Cortex of kidney (tissue), 1 donor: ENCODE measurements at places on chromosomes 2 and 18.

DNA sequence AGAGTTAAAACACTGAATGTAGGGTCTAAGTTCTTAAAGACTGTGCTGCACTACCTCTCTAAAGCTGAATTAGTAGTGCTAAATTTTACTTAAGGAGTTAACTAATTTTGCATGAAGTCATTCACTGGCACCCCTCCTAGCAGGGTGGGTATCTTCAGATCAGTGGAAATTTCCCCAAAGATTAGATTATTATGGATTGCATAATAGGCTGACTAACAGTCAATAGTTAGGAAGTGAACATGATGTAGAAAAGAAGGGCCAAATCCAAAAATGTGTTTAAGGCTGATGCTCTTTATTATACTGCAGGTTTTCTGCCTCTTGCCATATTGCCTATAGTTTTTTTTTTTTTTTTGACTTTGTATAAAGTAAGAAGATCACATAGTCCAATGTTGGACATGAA, 5.2 kb downstream of the ZNF638 start:
- DNase-seq: no peak

- no peak for DNase-seq
Observed at GRCh38 chr2:46967990-46968647, 52.5 kb upstream of the MCFD2 start.

GRCh38 chr2:75284345-75284744, 85.0 kb upstream of the TACR1 start:
- no peak for DNase-seq

GRCh38 chr2:218964041-218964771, 4.7 kb downstream of the CDK5R2 start:
- no peak for DNase-seq

GRCh38 chr2:145380436-145381017, 860.6 kb upstream of the ZEB2 start:
- DNase-seq: no peak

DNA sequence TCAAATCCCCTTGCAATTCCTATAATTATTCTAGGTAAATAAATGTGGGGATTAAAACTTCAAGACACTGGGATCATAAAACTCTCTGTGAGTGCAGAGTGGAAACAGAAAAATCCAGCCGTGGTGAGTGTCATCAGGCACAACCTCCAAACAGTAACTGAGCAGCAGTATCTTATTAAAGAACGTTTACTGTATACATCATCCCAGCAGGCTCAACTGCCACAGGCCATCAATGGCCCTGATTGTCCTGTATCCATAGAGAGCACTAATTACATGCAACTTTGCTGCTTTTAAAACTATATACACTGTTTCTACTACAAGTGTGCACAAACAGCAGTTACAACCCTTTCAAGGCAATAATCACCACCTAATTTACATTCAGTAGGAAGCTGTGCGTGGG, 23.9 kb downstream of the GAREM1 start:
- DNase-seq: no peak

DNA sequence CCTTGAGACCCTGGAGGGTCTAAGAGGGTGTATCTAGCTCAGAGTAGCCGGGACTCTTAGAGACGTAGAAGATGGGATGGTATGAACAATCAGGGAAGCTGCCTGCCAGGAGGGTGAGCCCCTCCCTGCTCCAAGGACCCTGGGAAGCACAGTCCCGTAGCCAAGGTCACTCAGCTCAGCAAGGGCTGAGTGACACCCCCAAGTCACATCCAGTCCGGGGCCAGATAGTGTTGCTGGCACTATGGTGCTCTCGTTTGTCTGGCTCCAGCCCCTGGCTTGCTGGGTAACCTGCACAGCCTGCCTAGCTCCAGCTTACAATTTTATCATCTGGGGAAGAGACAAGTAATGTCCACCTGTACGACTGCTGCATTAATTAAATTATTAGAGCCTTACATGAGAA, 22.3 kb downstream of the REEP1 start:
- DNase-seq: no peak

DNA sequence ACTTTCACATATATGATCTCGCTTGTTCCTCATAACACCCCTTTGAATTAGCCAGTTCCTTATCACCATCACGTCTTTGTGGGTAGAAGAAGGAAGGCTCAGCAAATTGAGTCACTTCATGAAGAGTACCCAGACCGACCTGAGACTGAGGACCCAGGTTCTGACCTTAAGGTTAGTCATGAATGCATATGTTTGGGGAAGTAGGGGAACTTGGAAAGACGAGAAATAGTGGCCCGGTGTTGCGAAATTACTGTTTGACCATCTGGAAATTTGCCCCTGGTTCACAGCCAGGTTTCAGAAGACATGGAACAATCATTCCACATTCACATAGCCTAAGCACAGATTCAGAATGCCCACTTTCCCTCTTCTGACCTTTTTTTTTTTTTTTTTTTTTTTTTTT, 59.8 kb downstream of the MEIS1 start:
- no peak for DNase-seq

GRCh38 chr2:100632759-100633158, 70.0 kb downstream of the PDCL3 start:
- DNase-seq: no peak

DNA sequence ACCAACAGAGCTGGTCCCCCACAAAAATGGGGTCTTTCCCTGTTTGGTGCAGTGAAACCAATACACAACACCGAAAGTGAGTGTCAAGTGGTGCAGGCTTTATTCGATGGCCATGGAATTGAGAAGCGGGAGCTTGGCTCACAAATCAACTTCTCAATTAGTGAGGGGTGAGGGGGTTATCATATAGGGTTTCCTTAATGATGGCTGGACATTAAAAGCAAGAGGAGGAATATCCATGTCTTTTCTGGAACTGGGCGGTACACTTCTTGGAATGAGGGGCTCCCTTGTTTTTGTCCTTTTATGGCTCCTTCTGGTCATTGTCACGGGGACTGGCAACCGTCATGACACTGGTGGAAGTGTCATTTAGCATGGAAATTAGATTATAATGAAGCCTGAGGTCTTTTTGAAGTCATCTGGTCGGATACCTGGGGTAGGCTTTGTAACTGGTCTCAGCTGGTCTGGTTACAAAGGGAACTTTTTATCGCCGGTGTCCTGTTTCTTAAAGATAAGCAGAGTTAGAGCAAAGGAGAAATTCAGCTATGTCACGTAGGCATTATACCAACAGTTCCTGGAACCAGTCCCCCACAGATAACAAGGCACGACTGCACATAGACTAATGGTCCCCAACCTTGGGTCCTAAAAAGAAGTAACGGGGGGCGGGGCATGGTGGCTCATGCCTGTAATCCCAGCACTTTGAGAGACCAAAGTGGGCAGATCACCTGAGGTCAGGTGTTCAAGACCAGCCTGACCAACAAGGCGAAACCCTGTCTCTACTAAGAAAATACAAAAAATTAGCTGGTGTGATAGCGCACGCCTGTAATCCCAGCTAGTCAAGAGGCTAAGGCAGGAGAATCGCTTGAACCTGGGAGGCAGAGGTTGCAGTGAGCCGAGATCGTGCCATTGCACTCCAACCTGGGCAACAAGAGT, 93.5 kb upstream of the NDUFV2 start:
- DNase-seq: no peak

DNA sequence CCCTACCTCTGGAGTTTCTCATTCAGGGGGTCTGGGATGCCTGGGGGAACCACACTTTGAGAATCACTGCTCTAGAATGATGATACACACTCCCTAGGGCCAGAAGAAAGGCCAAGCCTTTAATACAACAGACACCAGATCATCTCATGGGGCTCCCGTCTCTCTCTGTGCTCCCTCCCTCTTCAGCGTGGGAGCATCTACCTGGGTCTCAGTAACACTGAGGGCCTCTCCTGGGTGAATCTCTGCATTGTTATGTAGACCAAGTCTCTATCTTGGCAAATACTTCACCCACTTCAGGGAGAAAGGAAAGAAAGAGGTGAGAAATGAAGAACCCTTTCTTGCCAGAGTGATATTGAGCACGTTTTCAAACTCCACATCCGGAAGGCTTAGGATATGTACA, 146.8 kb upstream of the MSH6 start:
- no peak for DNase-seq

DNA sequence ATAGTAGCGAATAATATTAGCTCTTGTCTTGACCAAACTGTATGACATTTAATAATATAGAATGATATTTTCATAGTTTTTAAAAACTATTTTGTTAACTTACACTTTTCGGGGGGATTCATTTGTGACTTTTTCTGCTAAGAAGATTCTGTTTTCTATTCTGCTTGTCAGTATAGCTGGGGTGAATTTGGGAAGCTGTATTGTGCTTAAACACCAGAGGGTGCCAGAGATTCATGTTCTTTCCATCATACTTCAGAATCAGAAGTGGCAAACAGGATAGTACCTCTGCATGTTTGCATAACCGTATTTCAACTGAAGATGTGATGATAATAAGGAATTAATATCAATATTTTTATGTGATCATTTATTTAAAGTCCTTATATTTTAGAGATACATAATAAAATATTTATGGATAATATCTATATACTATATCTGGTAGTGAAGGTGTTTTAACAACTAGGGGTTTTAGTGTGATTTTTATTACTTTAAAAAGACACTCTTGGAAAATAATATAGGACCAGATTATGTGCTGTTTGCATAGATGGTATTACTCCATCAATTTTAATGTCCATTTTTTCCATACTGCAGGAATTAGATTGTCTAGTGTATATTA, 81.0 kb downstream of the TAF4B start:
- no peak for DNase-seq

GRCh38 chr2:55498582-55498981, 20.9 kb upstream of the CFAP36 start:
- DNase-seq: no peak

DNA sequence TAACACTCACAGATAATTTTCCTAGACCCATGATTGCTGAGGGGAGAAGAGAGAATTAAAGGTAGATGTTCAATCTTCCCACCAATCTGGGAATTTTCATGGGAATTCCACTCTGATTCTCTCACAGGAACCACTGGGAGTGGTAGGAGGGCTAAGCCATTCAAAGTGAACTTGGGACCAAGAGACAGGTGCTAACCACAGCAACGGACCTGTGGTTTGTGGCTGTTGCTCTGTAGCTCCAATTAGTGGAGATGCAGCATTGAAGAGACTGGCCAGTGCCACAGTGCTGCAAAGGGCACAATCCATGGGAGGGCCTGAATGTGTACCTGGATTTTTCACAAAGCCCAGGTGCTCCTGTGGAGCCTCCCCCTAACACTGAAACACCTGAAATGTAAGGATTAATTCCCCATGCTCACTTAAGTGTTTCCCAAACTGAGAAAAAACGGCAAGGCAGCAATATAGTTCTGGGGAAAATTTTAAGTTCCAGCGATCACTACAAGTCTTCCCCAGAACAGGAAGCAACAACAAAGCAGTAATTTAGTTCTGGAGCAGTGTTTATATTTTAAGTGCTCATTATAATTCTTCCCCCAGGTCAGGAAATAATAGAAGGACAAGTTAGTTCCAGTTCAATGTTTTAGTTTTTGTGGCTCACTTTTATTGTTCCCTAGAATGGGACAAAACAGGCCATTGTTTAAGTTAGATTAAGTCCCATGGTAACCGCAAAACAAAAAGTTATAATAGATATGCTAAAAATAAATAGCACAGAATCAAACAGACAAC, 1045.8 kb downstream of the CNTNAP5 start:
- DNase-seq: no peak

DNA sequence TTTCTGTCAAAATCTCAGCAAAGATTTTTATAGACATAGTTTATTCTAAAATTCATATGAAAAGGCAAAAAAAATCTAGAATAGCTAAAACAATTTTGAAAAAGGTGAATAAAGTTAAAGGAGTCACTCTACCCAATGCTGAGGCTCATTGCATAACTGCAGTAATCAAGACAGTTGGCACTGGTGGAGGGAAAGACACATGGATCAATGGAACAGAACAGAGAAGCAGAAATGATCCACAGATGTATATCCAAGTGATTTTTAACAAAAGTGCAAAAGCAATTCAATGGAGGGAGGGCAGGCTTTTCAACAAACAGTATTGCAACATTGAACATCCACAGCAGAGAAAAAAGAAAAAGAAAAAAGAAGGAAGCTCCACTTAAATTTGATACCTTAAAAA, 162.8 kb downstream of the RBM43 start:
- DNase-seq: no peak

DNA sequence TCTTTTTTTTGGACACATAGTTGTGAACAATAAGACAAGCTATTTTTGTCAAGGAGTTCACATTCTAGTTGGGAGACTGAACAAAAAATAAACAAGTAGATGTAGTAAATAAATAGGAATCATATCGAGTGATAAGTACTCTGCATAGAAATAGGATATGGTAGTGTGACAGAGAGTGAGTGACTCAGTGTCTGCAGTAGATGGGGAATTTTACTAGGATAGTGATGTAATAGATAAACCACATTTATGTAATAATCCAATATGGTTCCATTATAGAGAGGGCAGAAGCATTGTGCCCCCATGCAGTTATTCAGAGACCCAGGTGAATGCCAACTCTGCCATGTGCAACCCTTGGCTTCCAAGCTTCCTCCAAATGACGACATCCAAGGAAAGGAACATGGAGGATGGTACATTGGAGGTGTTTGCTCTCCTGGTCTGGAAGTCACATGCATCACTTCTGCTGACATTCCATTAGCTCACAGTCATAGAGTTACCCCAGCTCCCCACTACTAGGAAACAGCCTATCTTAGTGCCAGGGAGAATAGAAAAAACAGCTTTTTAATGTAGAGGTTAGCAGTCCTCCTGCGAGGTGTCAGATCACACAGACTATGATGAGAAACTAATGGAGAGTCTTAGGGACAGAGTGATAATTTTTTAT, 595.4 kb downstream of the NYAP2 start:
- DNase-seq: no peak

DNA sequence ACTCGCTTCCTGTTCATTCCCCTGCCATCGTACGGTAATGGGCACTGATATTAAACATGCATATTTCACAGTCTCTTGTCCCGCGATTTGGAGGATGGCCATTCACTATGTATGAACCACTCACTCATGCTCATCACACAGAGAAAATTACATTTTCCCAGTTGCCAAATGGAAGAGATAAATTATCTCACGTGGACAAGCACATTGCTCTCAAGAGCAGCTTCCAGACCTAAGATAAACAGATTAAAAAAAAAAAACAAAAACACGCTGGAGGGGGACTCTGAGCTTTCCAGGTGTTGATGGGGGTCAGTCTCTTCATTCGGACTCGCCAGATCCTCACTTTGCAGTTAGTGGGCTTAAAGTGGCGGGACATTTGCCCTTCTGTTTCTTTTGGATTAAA, 1.7 kb upstream of the MAPK4 start:
- no peak for DNase-seq

DNA sequence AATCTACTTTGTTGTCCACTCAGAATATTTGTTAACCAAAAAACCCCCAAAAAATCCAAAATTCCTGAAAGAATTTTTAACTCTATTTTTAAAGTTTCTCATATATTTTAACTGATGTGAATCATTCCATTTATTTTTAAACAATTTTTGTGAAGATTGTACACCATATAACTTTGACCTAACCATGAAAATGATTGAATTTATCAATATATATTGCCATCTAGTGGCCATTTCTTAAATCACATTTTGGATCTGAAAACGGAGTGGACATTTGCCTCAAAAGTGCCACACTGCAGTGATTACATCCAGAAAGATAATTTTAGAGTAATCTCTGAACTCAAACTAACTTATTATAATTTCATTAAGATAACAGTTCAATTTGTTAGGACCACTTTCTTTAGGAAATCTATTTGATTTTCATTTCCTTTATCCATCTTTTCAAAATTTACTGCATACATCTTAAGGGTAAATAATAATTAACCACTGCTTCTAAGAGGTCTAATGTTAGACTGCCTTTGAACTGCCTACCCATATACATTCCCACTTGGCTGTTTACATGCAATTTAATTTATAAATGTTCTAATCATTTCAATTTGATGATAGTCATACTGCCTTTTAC, 71.1 kb downstream of the DSC3 start:
- DNase-seq: no peak

GRCh38 chr2:183059561-183059960, 19.0 kb upstream of the DUSP19 start:
- no peak for DNase-seq
